RPMI7951 (cell line): ENCODE measurements at places on chromosomes 3 and 15. TPM values are rescaled to one million over a fixed set of nuclear protein-coding genes. Genes with fewer than 3 reads are reported as not detected.
A peak's percentile ranks its signal among the peaks of the same experiment; 100 is the strongest.

DNA sequence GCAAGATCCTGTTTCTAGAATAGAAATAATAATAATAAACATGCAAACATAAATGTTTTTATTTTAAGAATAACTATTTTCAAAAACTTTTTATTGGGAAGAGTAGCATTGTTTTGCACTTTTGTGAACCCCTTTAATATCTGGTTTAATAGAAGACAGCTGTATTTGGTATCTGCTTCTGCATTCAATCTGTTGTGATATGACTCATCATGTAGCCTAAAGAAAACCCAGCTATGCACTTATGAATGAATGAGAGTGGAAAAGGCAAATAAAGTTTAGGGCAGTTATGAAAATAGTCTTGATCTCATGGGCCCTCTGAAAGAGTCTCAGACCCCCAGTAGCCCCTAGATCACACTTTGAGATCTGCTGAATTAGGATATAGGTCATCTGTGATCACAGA, 100.4 kb upstream of the PPP2R3A start:
- peak; percentile 30 for DNase-seq

- no peak for DNase-seq
These were observed 20.0 kb downstream of the TAFA4 start for GRCh38 chr3:68912376-68912775.

CAMP gene
- 0.20 TPM in 1 of 2 replicates, not detected in the other for total RNA-seq

SLC15A2 gene
- 0.24 and 1.2 TPM in 2 replicates for total RNA-seq

- no peak for DNase-seq
These were observed 328.3 kb downstream of the OXSM start for GRCh38 chr3:26118165-26118564.

TEX55 gene
- not detected in 2 replicates for total RNA-seq

P2RY13 gene
- total RNA-seq: not detected in 2 replicates

GRCh38 chr3:144859161-144859560, 887.5 kb downstream of the DIPK2A start:
- no peak for DNase-seq

GRCh38 chr15:69664572-69665571, 212.3 kb downstream of the RPLP1 start:
- no peak for DNase-seq

CCR2 gene
- total RNA-seq: not detected in 2 replicates

- no peak for DNase-seq
These were observed 20.6 kb upstream of the LCTL start for GRCh38 chr15:66586155-66586976.

TMEM266 gene
- total RNA-seq: not detected in 2 replicates

RTP4 gene
- total RNA-seq: 4.4 and 5.2 TPM in 2 replicates

DNA sequence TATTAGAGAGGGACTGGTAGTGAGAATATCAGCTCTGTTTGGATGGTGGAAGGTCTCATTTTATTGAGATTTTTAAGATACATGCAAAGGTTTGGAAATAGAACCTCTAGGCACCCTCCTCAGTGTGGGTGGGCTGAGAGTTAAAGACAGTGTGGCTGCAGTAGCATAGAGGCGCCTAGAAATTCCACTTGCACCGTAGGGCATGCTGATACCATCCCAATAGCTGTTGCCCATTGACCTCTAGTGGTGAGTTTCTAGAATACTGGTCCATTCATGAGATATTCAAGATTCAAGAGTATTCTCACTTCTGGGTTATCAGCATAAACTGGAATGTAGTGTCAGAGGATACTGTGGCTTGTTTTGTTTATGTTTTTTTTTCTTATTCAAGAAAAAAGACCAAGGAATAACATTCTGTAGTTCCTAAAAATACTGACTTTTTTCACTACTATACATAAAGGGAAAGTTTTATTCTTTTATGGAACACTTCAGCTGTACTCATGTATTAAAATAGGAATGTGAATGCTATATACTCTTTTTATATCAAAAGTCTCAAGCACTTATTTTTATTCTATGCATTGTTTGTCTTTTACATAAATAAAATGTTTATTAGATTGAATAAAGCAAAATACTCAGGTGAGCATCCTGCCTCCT, 87.2 kb downstream of the TGFBR2 start:
- DNase-seq: peak; percentile 80

AMIGO3 gene
- 1.1 and 4.3 TPM in 2 replicates for total RNA-seq

DNA sequence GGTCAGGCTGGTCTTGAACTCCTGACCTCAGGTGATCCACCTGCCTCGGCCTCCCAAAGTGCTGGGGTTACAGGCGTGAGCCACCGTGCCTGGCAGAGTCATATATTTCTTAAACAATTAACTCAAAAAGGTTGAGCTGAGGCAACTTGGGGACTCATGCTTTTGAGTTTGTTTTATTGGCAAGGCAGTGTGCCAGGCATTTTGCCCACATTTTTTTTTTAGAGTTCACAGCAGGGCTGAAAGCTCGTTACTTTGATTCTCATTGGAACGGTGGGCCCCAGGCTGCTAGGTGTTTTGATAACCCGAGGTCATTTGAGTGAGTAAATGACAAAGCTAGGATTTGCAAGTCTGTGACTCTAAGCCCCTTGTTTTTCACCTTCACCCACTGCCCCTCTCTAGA, 76.2 kb downstream of the CCK start:
- DNase-seq: no peak

DNA sequence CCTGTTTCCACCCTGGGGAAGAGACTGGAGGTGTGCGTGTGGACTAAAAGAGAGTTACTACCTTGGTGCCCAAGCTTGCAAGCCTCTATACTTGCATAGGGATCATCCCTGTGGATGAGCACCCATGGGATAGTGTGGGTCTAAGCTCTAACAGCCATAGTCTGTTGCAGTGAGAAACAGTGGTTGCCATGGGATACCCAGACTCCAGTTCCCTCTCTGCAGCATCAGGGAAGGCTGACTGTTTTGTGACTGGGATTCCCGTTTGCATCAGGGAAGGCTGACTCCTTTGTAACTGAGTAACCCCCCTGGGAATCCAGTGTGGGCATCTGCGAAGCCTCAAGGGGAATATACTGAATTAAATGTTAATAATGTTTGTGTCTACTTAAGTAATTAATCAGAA, 196.1 kb downstream of the ZNF621 start:
- DNase-seq: peak; percentile 29

KLF15 gene
- total RNA-seq: 0.59 and 0.72 TPM in 2 replicates

GRCh38 chr15:29272219-29272618, 2.6 kb upstream of the NSMCE3 start:
- no peak for DNase-seq

- DNase-seq: peak; percentile 75
These were observed 91.1 kb upstream of the RNF7 start for GRCh38 chr3:141646760-141647561.

DNAH1 gene
- 0.48 and 0.78 TPM in 2 replicates for total RNA-seq

AMOTL2 gene
- total RNA-seq: 13.1 and 15.1 TPM in 2 replicates

DNA sequence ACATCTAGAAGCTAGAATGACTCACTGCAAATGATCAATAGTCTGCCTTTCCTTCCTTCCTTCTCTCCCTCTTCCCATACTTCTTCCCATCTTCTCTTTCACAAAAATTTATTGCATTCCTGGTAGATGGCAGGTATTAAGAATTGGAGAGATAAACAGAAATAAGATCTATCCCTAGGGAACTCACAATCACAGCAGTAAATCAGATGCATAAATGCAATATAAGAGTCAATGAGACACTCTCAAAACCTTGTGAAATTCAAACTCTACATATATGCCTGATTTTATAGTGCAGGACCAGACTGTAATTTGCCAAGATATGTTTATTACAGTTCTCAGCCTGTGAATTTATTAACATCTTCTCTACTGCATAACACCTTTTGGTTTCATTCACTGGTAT, 78.3 kb upstream of the ARL6 start:
- DNase-seq: no peak

DNA sequence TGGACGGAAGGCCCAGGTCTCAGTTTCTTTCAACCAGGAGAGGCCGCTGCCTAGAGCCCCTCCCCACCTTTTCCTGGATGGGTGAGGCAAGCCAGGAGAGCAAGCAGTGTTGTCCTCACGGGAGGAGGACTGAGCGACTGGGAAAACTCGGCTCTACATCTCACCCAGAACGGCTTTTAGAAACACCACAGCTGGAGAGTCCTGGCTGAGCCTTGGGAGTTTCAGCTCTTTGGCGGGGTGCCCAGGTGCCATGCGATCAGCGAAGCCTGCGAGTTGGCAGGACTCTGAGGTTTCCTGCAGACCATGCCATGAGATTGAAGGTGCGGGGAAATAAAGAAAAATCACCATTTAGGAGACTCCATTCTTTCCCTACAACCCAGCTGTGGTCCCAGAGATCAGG, 26.0 kb downstream of the PPCDC start:
- no peak for DNase-seq

- DNase-seq: no peak
These were observed 6.8 kb downstream of the GDPGP1 start for GRCh38 chr15:90240856-90241255.

INSYN1 gene
- not detected in 2 replicates for total RNA-seq

DNA sequence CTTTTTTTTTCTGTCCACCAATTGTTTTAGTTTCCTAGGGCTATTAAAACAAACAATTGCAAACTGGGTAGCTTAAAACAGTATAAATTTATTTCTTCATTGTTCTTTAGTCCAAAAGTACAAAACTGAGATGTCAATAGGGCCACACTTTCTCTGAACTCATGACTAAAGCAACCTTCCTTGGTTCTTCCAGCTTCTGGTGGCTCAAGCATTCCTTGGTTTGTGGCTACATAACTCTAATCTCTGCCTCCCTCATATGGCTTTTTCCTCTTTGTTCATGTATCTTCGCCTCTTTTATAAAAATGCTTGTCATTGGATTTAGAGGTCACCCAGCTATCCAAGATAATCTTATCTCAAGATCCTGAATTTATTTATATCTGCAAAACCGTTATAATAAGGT, 914.5 kb upstream of the EPHA6 start:
- no peak for DNase-seq

GRCh38 chr3:46228260-46229242, 13.7 kb upstream of the CCR3 start:
- DNase-seq: peak; percentile 86

DNA sequence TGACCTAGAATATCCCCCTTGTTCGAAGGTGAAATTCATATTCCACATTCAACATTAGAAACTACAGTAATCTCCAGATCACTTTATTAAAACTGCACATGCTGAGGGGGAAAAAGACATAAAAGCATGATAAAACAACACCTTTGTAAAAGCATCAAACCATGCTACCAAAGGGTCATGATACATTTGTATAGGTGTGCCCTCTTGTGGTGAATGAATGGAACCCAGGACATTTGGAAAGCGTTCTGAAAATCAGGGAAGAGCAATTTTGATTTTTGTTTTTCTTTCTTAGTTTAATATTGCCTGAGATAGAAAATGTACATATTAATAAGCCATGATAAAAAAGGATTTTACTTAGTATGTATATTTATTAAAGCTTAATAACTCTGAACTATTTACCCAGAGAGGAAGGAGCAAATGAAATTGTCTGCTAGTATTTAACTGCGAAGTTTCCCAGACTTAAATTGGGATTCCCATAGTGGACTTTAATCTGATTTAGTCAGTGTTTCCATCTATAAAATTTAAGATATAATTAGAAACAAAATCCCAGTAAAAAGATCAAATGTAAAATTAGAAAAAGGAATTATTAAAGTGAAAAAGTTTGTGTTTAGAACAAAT, 105.8 kb upstream of the ARL6 start:
- peak; percentile 21 for DNase-seq

DNA sequence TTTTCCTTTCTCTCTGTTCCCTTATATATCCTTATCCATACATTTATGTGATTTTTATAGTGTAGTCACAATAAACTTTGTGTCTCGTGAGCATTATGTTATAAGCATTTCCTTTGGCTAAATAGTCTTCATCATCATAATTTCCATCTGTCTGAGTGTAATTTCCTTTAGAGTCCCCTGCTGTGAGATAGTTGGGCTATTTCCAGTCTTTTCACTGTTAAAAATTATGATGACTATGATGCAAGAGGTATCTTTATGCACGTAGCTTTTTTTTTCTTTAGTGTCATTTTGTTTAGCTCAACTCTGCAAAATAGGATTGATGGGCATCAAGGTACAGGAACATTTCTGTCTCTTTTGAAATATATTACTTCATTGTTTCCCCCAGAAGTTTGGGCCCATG, 26.9 kb upstream of the CA12 start:
- DNase-seq: no peak

- peak; percentile 22 for DNase-seq
These were observed 1.2 kb upstream of the ABHD17C start for GRCh38 chr15:80693682-80694610.

DNA sequence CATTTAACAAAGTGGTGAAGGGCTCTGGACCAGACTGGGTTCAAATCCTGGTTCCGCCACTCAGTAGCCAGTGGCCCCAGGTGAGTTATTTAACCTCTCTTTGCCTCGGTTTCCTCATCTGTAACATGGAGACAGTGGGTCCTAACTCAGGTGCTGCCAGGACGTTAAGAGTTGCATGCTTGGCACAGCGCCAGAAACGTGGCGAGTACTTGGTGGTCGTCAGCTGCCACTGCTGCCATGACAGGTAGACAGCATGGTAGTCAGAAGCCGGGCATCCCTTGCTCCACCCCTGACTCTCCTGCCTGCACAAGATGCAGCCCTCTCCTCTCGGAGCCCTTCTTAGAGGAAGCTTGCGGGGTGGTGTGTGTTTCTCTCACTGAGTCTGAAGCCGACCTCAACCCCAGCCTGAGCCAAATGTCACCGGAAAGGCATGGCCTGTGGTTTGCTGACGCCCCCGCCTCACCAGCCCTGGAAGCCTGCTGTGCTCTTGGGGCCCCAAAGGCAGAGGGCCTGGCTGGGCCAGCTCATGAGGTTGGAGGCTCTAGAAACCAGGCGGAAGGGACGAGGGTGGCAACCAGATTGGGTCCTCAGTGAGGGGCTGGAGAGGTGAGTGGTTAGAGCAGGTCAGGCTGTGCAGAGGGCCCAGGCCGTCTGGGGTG, 160.8 kb upstream of the TLE3 start:
- peak; percentile 50 for DNase-seq
